ENCODE measurements at places on chromosomes 5 and 9.

- H3K27me3 ChIP-seq: peaks cover 15% of the 10 kb centered on the region
- no peak overlapping the region for H3K4me3 ChIP-seq
- peaks cover 7% of the 10 kb centered on the region for H3K4me1 ChIP-seq
- no peak overlapping the region for H3K27ac ChIP-seq
- no peaks in the 10 kb centered on the region for H3K36me3 ChIP-seq
Measured at GRCh38 chr9:70411121-70411929, 3.1 kb downstream of the KLF9 start.

DNA sequence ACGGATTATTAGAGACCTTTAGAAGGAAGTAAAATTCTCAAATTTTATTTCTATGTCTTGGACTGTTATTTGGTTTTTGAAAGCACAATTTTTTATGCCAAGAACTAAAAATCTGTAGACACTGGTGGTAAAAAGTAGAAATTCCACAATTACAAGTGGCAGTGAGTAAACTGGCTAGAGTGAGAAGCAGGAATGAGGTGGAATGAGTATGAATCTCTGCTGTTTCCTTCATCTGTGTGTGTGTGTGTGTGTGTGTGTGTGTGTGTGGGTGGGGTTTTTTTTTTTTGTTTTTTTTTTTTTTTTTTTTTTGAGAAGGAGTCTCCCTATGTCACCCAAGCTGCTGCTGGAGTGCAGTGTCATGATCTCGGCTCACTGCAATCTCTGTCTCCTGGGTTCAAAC, 94.2 kb downstream of the TLE4 start:
- H3K36me3 ChIP-seq: peaks cover 48% of the 10 kb centered on the region
- H3K27me3 ChIP-seq: no peaks in the 10 kb centered on the region
- no peak overlapping the region for H3K27ac ChIP-seq
- no peak overlapping the region for H3K4me3 ChIP-seq
- DNase-seq: no peak

DNA sequence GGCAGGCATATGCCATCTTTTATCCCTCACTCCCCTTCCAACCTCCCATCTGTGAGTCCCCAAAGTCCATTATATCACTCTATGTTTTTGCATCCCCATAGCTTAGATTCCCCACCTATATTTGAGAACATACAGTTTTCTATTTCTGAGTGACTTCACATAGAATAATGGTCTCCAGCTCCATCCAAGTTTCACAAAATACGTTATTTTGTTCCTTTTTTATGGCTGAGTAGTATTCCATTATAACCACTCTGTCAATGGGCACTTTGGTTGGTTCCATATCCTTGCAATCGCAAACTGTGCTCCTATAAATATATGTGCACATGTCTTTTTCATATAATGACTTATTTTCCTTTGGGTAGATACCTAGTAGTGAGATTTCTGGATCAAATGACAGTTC, 178.6 kb downstream of the GAS1 start:
- H3K4me1 ChIP-seq: peaks cover 17% of the 10 kb centered on the region
- no peak for DNase-seq
- no peaks in the 10 kb centered on the region for H3K36me3 ChIP-seq
- no peak overlapping the region for H3K27ac ChIP-seq
- H3K4me3 ChIP-seq: no peak overlapping the region

GRCh38 chr5:123598028-123598689, 86.2 kb downstream of the CSNK1G3 start:
- H3K4me3 ChIP-seq: no peak overlapping the region
- peaks cover 58% of the 10 kb centered on the region for H3K36me3 ChIP-seq
- H3K27ac ChIP-seq: no peak overlapping the region
- H3K27me3 ChIP-seq: no peaks in the 10 kb centered on the region
- no peak for DNase-seq
- H3K4me1 ChIP-seq: no peaks in the 10 kb centered on the region

GRCh38 chr5:98349251-98349989, 424.0 kb upstream of the RGMB start:
- H3K4me3 ChIP-seq: no peak overlapping the region
- H3K36me3 ChIP-seq: no peaks in the 10 kb centered on the region
- H3K27me3 ChIP-seq: no peaks in the 10 kb centered on the region
- no peaks in the 10 kb centered on the region for H3K4me1 ChIP-seq
- no peak for DNase-seq

DNA sequence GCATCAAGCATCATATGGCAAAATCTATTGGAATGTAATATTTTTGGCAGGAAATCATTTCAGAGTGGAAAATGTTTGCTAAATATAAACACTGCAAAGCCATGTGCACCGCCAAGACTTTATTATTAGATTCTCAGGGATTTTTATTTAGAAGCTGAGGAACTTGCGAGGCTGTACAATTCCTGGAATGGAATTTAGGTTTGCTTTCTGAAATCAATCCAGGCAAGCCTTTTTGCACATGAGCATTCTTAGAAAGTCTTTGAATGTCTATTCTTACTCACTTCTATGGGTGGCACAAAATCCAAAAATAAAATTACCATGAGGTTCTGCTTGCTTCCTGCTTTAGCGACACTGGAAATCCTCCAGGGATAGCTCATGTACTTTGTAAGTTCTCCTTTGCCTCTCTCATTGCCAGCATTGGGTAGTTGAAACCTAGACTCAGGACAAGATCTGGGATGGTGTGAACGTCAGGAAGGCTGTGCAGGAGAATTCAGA, 71.5 kb upstream of the PALM2AKAP2 start:
- no peaks in the 10 kb centered on the region for H3K4me1 ChIP-seq
- H3K27me3 ChIP-seq: no peaks in the 10 kb centered on the region
- no peak overlapping the region for H3K27ac ChIP-seq
- no peak overlapping the region for H3K4me3 ChIP-seq

GRCh38 chr9:20387062-20387461, 235.2 kb downstream of the MLLT3 start:
- DNase-seq: no peak
- peaks cover 3% of the 10 kb centered on the region for H3K4me1 ChIP-seq
- H3K27me3 ChIP-seq: no peaks in the 10 kb centered on the region
- no peak overlapping the region for H3K27ac ChIP-seq
- no peaks in the 10 kb centered on the region for H3K36me3 ChIP-seq

GRCh38 chr9:33065157-33066076, 11.1 kb downstream of the SMU1 start:
- no peaks in the 10 kb centered on the region for H3K4me1 ChIP-seq
- no peaks in the 10 kb centered on the region for H3K27me3 ChIP-seq
- peaks cover 94% of the 10 kb centered on the region for H3K36me3 ChIP-seq
- H3K27ac ChIP-seq: no peak overlapping the region
- no peak overlapping the region for H3K4me3 ChIP-seq

DNA sequence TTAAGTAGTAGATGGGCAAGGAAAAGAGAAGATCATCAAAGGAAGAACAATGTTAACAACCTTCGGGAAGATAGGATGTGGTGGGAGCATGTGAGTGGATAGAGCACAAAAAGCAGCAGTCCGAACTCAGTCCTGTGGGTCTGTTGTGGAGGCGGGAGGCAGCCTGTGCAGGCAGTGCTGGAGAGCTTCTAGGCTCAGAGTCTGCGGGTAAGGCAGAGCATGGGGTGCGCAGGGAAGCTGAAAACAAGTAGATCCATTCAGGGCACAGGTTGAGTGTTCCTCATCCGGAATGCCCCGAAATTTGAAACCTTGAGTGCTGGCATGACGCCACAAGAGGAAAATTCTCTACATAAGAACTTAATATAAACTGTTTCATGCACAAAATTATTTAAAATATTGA, 84.9 kb downstream of the PPIC start:
- DNase-seq: no peak
- H3K4me1 ChIP-seq: no peaks in the 10 kb centered on the region
- no peaks in the 10 kb centered on the region for H3K36me3 ChIP-seq
- no peak overlapping the region for H3K4me3 ChIP-seq
- no peaks in the 10 kb centered on the region for H3K27me3 ChIP-seq

- DNase-seq: no peak
- no peaks in the 10 kb centered on the region for H3K36me3 ChIP-seq
- peaks cover 2% of the 10 kb centered on the region for H3K4me1 ChIP-seq
- H3K4me3 ChIP-seq: no peak overlapping the region
- H3K27ac ChIP-seq: no peak overlapping the region
- no peaks in the 10 kb centered on the region for H3K27me3 ChIP-seq
Measured at GRCh38 chr5:94184870-94185269, 433.5 kb downstream of the KIAA0825 start.

- H3K36me3 ChIP-seq: no peaks in the 10 kb centered on the region
- no peaks in the 10 kb centered on the region for H3K4me1 ChIP-seq
- H3K4me3 ChIP-seq: no peak overlapping the region
- H3K27ac ChIP-seq: no peak overlapping the region
Measured at GRCh38 chr9:11194246-11194645, 581.4 kb upstream of the PTPRD start.

Measured in neuronal stem cell (in vitro differentiated cells).